ENCODE measurements at places on chromosomes 5 and 9.

DNA sequence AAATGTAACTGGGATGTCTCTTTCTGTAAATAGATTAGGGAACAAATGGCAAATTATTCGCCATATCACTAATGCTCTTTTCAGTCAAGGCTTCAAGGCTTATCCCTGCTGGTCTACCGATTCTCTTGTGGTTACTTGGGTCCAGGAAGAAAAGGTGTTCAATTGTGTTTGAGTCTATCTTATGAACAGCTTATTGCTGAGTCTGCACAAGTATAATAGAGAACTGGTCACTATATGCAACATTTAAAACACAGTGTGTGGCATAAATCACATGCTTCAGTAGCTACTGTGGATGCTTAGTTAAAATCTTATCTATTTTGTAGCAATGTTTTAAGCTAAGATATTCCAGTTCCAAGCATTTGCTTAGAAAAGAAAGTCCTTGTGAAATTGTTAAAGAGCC, 274.2 kb upstream of the FAM174A start:
- no peak for DNase-seq

DNA sequence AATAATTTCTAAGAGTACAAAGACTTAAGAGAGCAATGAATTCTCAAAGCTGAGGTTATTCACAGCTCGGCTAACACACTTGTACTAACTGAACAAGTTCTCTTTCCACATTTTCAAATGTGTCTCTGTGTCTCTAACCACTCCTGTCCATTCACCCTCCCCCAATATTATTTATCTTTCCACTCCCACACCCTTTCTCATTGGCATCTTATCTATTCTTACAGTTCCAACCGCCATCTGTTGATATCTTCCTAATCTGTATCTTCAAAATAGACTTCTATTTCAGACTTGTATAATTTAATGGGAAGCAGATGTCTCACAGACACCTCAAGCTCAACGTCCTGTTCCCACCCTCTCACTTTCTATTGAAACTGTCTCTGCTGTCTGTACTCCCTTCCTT, 205.9 kb downstream of the ANXA1 start:
- DNase-seq, result no peak

- DNase-seq, result no peak
These were observed 72.1 kb upstream of the ATP10B start for GRCh38 chr5:160923936-160924710.

DNA sequence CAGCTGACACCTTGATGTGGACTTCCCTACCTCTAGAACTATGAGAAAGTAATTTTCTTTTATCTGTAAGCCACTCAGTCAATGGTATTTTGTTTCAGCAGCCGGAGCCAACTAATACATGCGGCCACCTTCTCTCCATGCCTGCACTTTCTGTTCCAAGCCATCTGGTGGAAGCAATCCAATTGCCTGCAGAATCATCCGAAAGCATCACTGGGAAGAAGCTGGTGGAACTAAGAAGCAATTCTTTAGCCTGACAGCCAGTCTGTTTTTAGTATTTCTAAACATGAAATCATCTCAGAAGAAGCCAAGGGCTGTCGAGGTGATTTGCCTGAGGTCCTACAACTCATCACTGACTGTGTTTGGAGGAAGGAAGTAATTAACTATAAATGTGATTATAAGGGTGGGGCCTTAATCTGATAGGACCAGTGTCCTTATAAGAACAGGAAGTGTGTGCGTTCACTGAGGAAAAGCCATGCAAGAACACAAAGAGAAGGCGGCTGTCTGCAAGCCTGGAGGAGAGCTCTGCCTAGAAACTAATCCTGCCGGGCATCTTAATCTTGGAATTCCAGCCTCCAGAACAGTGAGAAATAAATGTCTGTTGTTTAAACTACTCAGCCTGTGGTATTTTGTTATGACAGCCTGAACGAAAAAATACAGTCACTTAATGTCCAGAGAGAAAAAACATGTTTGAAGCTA, 49.1 kb downstream of the NXNL2 start:
- no peak for DNase-seq

- DNase-seq, result no peak
These were observed 65.0 kb downstream of the ZNF462 start for GRCh38 chr9:106927916-106928315.

DNA sequence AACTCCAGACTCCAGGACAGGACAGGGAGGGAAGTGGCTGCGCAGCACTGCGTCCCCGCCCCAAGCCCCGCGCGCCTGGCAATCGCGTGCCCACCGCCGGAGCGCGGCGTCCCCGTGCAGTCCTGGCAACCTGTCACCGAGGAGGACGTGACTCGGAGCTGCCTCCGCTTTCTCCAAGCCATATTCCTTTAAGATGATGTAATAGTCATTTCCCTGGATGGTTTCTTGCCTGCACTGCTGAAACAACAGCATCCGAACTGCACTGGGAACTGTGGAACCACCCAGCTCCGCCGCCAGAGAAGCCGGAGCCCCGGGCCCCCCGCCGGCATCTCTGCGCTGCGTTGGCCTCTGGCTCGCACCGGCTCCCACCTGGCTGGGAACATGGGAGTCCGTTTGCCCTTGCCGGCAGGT, 34.5 kb downstream of the KCTD16 start:
- peak; percentile 39 for DNase-seq

- DNase-seq, result no peak
These were observed 34.7 kb downstream of the SREK1 start for GRCh38 chr5:66178799-66179198.

- no peak for DNase-seq
These were observed 271.8 kb downstream of the FANCC start for GRCh38 chr9:95045751-95046150.

DNA sequence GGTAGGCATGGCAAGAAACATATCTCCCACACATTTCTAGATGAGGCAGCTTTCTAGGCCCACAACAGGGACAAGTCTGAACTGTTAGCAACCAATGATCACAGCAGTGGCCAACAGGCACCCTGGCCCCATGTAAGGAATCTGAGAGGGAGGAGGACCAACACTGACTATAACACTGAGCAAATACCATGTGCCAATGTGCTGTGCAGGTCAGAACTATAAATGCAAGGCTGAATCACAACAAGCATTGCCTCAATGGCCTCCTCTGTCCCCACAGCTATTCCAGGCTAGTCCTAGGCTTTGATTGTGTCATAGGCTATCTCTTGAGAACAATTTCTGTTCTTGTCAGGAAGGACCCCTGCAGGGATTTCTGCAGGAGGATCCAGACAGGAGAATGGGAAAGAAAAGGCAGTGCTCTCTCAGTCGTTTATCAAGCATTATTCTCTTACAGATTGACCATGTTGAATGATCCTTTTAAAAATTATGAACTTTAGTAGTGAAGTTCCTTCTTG, 221.2 kb downstream of the TLE1 start:
- no peak for DNase-seq

- no peak for DNase-seq
These were observed 24.0 kb downstream of the NME5 start for GRCh38 chr5:138115254-138115653.

DNA sequence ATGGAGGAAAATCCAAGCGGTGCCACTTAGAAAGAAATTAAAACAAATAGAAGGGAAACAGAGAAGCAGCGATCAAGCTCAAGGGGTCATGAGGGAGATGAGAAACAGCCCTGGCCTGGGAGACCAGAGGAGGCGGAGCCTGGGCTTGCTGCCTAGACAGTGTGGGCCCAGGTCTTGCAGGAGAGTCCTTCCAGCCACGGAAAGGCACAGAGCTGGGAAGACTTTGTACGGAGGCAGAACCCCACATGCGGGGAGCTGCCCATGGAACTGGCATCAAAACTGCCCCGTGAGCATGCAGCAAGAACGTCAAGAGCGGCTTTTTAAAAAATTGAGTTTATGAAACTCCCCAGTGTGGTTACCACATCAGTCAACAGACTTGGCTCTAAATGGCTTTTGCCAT, 119.4 kb downstream of the IRX1 start:
- no peak for DNase-seq

DNA sequence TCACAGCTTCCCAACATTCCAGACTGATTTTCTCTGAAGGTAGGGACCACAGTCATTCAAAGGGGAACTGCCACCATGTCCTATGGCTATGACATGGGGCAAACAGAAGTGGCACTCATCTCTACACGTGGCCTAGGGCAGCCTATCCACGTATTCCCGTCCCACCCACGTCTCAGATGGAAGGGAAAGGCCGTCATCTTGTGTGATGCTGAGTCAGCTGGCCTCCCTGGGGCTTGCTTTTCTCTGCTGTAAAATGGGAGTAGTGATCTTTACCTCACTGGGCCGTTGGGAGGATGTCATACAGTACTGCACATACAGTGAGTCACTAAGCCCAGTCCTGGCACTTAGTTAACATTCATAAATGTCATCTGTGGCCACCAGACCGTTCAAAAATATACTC, 72.3 kb downstream of the RAPGEF1 start:
- DNase-seq, result no peak

DNA sequence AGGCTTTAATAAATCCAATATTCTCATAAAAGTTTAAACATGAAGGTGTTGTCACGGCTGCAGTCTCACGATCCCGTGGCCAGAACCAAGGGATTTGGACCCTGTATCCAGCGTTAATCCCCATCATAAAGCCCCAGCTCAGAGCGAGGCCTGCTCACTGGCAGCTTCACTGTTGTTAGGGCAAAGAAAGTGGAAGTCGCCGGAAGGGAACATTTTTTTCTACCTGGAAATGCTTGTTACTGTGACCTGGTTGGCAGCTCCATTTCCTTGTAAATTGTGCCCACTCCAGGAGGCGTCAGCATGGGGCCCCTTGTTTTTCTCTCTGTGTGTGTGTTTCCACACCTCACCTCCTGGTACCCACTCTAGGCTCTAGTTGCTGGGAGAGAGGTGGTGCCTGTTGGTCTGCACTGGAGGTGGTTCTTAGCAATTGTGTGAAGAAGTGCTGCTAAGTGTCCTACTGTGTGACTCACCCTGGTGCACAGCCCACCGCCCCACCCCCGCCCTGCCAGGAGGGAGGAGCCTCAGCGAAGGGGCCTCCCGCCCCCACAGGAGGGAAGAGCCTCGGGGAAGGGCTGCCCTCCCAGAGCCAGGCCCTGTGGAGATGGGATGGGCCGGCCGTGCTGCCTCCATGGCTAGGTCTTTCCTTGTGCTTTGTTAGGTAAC, 105.1 kb downstream of the EHMT1 start:
- no peak for DNase-seq

DNA sequence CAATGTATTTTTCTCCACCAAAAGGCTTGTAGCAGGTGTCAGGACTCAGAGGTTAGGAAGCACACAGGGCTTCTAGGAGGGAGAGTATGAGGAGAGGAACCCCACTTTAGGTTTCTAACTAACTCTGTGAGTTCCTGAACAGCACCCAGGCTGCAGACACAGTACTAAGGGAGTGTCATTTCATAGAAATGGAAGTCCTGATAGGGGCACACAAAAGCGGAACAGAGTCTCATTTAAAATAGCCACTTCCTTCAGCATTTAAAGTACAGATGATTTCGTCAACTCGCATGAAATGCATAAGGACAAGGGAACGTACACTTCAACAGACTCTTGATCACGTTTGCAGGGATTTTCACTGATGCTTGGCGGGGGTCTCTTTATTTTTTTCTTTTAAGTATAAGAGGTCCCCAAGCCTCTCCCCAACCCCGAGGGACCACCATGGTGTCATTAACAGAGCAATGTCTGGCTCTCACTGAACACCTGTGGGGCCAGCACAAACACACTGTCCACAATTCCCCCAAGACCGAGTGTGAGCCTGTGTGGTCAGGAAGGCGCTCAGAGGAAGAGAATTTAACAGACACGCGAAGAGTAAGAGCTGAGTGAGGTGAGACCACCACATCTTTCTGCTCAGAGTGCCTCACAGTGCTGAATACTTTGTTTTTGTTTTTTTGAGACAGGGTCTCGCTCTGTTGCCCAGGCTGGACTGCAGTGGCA, 82.3 kb downstream of the SECISBP2 start:
- DNase-seq, result no peak

- DNase-seq, result no peak
These were observed 24.0 kb upstream of the SLC12A7 start for GRCh38 chr5:1135696-1136525.

DNA sequence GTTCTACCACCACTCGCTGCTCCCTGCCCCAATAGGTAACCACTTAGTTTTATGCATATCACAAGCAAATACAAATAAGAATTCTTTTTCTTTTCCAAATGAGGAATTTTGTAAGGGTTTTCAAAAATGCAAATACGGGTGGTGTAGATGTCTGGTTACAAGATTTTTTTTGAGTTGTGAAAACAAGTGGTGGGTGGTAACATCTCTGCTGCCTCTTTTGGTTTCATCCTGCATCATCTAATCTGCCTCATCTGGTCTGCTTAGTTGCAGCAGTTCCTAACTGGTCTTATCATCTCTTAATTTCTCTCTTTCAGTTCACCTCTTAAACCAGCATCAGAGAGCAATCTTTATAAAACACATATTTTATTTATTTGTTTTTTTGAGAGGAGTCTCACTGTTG, 5.3 kb downstream of the NFX1 start:
- DNase-seq, result no peak

DNA sequence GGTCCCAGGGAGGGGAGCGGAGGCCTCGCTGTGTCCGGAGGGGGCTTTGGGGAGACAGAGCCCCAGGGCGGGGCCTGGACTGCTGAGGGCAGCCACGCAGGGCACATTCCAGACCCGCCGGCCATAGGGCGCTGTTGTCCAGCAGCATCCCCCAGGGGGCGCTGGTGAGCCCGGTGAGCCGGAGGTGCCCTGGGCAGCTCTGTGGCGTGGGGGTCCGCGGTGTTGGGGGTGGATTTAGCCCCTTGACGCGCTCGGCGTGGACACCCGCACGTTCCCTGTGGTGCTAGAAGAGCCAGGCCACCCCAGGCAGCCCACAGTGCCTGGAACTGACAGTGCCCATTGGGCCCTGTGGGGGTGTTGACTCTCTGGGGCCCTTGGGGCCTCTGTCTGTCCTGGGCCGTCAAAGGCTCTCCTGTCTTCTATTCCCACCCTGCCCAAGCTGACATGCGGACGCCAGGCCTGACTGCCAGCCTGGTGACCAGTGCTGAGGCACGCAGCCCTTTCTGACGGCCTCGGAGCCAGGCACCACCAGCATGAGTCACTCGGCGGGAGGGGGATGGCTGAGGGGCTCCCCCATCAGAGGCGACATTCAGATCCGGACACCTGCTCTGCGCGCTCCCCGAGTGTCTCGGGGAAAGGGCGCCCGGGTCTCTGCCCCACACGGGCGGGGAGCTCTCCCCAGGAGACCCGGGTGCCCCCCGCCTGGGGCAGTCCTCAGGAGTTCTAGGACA, 23.9 kb downstream of the TPPP start:
- peak; percentile 62 for DNase-seq

- DNase-seq, result no peak
These were observed 21.2 kb downstream of the ITK start for GRCh38 chr5:157201857-157202256.

DNA sequence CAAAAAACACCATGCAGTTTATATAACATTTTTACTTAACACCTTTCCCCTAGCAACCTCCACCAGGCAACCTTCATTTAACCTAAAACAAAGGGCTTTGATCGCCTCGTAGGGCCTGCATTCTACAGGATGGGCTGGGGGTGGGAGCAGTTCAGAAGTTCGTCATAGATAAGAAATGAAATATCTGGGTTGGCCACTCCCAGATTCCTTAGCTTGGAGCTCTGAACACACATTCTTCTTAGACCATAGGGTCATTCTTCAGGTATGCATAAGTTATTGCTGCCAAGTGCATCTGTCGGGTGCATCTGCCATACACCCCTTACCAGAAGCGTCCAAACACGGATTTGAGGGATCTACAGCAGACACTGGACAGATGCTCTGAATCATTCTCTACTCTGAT, 4.3 kb upstream of the SLC22A5 start:
- no peak for DNase-seq

- no peak for DNase-seq
These were observed 70.3 kb upstream of the MAP1B start for GRCh38 chr5:72036951-72037350.

GRCh38 chr5:146336197-146336596, 2.4 kb upstream of the POU4F3 start:
- no peak for DNase-seq
